ENCODE measurements at places on chromosomes 2 and 18.

DNA sequence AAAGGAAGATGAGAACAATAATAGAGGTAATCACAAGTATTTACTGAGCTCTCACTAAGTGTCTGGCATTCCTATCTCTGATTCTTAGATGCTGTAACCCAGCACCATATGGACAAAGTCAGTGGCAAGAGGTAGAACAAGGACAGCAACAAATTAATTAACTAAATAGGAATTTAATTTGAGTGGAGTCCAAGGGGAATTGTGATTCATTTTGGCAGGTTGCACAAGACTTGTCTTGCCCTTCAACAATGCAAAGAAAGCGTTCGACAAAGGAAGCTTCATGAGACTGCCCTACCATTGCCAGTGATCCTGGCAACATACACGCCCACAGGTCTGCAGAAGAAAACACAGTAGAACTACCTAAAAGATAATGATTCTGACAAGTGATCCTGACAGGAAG is 221.6 kb downstream of the RBM43 start:
- peak; percentile 29 for ATAC-seq

DNA sequence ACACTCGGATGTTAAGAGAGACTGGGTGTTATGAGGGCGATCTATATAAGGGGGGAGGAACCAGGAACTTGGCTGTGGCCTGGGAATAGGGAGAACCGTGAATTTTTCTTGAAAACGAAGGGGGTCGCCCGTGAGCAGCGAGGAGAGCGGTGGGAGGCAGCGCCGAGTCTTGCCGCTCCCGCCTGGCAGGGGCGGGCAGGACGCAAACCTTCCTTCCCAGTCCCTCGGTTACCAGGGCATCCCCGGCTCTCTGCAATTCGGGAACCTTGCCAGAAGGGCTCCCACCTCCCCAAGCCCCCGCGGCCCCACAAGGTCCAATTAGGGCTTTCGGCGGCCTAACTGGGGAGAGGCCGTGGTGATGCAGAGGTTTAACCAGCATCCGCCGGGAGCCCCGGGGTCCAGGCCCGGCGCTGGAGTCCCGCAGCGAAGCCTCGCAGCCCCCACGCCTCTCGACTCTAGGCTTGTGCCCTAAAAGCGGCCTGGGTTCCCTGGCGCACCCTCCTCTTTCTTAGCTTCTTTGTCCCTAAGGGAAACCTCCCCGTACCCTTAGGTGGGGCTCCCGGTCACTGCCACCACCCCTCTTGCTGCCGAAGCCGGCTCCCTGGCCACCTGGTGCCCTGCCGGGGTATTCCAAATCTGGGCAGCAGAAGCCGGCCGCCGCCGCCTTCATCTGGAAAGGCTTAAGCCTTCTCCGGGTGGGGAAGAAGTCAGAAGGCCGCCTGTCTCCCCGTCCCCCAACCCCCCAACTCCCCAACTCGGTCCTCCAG is 680 bp upstream of the FHOD3 start:
- peak; percentile 59 for ATAC-seq

DNA sequence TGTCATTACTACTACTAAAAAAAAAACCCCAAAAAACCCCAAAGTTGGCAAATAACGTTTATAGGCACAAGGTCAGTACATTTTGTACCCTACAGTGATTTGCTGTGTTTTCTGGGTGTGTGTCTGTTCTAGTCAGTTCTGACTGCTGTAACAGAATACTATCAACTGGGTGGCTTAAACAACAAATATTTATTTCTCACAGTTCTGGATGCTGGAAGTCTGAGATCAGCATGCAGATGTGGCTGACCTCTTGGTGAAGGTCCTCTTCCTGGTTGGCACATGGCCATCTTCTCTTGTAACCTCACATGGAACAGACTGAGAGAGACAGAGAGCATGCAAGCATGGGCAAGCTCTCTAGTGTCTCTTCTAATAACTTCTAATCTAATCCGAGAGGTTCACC is 103.1 kb downstream of the CERS6 start:
- no peak for ATAC-seq

- no peak for ATAC-seq
These were observed 152.5 kb upstream of the ACKR3 start for GRCh38 chr2:236417150-236417549.

DNA sequence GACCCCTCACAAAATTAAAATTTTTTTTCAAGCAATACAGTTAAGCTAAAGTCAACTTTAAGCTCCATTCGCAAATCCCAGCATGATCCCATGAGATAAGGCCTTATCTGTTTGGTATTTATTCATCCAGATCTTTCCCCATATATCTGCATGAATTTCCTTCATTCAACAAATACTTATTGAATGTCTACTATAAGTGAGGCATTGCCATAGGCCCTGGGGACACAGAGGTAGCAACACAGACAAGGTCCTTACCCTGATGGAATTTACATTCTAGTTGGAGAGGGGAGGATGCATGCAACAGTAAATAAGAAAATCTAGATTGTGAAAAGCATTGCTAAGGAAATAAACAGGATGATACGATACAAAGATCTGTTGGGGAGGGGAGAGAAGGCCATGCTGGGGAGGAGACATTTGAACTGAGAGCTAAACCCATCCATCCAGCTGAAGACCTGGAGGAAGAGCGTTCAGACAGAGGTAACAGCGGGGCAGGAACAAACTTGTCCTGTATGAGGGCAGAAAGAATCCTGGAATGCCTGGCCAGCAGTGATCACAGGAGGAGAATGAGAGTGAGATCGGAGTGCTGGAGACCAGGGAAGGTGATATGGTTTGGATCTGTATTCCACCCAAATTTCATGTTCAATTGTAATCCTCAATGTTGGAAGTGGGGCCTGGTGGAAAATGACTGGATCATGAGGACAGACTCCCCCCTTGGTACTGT is 71.6 kb downstream of the SDC1 start:
- ATAC-seq, result no peak

- ATAC-seq, result peak; percentile 53
These were observed 7.9 kb downstream of the CROCC2 start for GRCh38 chr2:240913810-240914644.

DNA sequence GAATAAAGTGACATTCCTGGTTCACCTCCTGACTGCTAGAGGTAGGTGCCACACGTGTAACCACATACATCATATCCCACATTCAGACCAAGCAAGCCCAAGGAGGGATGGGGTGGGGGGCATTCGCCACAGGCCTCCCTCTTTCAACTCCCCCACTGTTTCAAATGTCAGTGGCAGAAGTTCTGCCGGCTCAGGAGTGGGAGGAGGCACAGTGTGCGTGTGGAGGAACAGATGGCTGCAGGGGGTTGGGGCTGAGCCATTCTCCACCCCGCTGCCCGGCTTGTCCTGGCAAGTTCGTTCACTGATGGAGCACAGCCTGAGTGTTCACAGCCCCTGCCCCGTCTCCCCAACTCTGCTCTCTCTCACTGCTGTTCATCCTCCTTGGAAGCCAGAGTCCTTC is 75.4 kb upstream of the TANC1 start:
- peak; percentile 59 for ATAC-seq

DNA sequence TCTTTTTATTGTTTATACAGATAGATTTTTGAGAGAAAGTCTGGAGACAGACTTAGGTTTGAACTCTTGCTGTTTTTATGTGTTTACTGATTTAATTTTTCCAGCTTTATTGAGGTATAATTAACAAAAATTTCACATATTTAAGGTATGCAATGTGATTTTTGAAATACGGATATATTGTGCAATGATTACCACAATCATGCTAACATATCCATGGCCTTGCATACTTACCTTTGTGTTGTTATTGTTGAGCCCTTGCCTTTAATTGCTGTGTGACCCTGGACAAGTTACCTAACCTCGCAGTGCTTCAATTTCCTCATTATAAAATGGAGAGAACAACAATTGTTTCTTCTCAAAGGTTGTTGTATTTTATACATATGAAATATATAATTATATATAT is 13.9 kb upstream of the RBMS1 start:
- no peak for ATAC-seq

DNA sequence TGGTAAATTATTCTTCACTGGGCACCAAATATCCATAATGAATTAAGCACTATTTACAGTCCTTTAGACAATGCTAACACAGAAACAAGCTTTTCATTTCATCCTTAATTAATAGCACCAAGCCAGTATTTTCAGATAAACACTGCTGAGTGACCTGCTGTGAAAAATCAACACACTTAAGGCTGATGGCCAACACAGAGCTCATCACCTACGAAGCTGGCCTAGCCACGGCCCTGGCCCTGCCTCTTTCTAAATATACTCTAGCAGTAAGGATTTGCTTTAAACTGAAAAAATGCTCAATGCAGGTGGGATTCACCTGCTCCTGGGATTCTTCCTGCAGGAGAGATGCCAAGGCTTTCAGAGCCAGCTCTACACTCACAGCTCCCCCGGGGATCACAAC is 18.4 kb downstream of the CYB5A start:
- no peak for ATAC-seq

- no peak for ATAC-seq
These were observed 111.9 kb downstream of the NCK2 start for GRCh38 chr2:105856581-105856980.

DNA sequence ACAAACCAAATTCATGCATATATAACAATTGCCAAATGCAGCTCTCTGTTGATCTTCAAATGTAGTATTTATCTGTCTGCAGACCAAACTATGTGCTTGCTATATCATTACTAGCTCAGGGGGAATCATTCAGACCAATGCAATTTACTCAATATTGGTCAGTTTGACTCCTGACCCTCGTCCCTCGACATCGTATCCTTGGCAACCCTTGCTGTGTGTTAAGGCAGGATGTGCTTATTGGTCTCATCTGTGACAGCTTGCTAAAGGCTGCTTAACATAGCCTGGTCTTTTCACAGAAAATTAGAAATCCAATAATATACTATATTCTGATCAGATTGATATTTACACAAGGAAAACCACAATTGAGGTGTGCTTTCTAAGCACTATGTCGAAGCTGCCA is 747.1 kb downstream of the GALR1 start:
- peak; percentile 49 for ATAC-seq

- ATAC-seq, result no peak
These were observed 1.6 kb upstream of the PHLPP1 start for GRCh38 chr18:62713651-62714247.

DNA sequence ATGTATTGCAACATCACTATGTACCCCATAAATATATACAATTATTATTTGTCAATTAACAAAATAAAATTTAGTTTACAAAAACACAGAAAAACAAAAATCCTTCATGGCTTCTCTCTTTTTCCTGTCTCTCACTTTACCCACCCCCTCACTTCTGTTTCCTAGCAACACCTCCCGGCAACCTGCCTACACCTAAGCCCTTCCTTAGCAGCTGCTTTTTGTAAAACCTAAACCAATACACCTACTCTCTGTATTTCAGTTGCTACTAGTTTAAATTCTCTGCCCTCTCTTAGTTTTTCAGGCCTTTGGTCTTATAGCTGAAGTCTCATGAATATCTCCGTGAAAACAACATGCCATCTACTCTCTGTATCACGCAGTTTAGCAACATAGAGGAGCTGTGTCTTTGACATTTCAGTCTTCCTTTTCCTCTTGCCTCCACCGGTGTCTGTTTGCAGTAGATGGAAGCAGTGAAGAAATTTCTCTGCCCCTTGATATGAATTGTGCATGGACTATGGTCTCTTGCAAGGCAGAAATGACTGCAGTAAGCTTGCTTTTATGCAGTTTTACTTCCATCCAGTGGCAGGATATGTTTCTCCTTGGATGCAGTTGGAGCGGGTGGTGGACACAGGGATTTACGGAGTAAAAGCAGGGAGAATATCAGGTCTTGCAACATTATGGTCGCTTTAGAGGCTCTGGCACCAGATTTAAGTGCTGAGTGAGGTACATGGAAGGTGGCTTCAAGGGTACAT is 42.0 kb upstream of the ZDBF2 start:
- ATAC-seq, result no peak

DNA sequence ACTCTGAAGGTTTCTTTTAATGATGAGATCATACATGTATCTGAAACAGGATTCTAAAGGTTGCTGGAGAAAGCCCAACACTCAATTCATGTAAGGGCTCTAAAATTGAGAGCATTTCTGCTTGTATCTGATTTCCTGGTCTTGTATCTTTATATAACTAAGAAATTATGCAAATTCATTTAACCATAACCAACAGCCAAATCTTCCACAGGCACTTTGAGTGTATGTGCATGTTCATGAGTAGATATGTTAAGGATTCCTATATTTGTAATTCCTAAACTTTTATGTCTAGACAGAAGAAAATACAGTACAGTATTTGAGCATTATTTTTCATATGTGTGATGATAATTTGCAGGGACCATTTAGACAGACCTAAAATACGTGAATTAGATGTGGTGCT is 20.4 kb upstream of the PELI1 start:
- no peak for ATAC-seq

DNA sequence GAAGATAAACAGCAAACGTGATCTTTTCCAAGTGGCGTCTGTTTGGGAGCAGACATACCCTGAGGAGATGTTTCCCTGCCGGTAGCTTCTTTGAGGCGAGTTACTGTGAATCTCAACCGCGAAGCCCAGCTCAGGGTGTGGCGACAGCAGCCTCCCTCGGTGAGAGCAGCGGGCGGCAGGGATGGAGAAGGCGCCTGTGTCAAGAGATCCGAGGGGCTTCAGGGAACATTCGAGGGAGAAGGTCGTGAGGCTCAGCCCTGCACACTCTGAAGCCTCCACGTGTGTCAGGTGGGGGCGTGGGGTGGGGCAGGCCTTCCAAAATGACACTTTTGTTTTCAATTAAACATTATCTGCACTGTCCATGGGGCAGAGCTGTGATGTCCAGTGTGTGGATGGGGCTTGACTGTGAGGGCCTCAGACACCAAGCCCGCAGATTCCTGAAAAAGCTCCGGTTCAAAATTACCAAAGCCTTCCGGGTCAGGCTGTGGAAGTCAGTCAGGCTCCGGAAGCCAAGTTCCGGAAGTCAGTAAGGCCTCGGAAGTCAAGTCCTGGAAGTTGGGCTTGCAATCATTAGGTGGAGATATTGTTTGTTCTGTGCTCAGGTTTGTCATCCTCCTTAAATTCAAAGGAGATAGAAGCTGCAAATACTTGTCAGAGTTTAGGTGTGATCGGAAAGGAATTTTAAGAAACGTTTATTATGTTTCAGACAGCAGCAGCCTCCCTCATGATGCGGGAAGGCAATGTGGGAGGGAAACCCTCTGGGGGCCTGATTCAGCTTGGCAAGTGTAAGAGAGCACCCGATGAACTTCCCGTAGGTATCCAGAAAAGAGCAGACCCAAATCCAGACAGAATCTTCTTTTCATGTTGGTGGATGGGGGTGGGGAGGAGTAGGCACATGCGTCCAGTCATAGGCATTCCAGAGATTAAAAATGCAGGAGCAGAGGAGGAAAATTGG is 20.7 kb downstream of the SMIM21 start:
- no peak for ATAC-seq

- ATAC-seq, result peak; percentile 45
These were observed 110.7 kb downstream of the INO80D start for GRCh38 chr2:205975082-205975949.

DNA sequence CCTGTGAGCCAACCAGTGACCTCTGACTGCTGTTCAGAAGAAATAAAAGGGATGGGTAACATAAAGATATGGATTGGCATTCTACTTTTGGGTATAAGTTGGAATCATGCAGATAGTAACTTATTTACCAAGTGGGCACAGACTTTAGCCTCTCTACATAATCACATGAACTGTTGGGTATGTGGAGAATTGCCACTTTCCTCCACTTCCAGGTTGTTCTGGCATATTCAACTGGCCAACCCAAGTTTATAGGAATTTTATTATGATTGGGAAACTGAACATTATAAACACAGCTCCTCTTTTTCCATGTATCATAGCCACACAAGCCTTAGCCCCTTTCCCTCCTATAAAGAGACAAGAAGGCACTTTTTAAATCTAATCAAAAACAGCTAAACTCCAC is 179.3 kb downstream of the RNF152 start:
- ATAC-seq, result no peak

All from motor neuron (in vitro differentiated cells).